Activated gamma-delta T cell treated with anti-CD3 and anti-CD28 coated beads, Interleukin-2, amount 50 U/mL, for 16 hours (primary cell): ENCODE measurements at places on chromosomes 2 and 18.
A peak's percentile ranks its signal among the peaks of the same experiment; 100 is the strongest.

- no peak for DNase-seq
Observed at GRCh38 chr18:10546557-10547300, 20.9 kb downstream of the NAPG start.

GRCh38 chr18:47549021-47549540 lies 297.6 kb upstream of the SKOR2 start:
- no peak for DNase-seq

DNA sequence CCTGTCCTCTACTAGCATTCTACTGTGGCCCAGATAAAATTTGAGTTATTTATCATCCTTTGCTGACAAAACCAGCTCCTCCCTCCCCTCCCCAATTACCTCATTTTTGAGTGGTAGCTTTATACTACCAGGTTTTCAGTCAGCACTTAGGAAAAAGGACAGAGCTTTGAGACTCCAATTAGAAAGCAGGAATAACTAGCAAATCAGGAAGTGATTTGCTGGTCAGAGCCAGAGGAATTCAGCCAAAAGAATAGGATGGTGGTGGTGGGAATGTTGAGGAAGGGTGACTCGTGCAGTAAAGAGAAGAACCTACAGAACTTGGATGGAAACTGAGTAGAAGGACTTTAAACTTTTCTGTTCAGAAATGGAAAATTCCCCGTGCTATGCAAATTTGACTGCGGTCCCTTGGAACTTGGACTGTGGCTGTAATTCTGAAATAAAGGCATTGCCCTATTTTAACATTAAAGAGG lies 3.7 kb downstream of the MYL12B start:
- DNase-seq, result no peak

DNA sequence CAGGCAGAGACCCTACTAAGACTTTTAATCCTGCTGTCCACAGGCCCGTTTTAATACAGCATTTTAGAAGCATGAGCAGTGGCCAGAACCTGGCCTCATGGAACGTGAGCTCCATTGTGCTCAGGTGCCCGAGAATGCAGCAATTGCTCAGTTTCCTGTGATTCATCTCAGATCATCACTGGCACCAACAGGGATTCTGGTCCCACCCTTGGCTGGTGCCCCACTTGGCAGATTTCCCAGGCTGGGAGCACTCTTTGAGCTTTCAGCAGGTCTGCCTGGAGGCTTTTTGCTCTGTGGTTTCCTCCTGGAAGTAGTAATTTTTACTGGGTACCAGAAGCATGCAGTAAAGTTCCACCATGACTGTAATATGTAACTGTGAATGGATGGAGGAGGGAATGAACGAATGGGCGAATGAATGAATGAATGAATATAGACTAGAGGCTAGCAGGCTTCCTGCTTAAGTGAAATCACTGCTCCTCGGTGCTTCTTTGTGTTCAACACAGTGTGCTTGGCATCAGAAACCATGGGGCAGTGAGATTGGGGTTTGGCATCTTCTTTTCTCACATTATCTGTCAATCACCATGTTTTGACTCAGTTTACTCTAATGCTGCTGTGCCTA lies 312.9 kb downstream of the PRKCE start:
- no peak for DNase-seq

- DNase-seq, result no peak
Observed at GRCh38 chr2:241617431-241618154, 19.4 kb downstream of the THAP4 start.

GRCh38 chr18:3251963-3252277 lies 4.3 kb downstream of the MYL12A start:
- DNase-seq, result no peak

GRCh38 chr2:228447266-228447915 lies 265.9 kb upstream of the SPHKAP start:
- no peak for DNase-seq

GRCh38 chr2:223727562-223727961 lies 109.8 kb downstream of the AP1S3 start:
- DNase-seq, result peak; percentile 5

- DNase-seq, result no peak
Observed at GRCh38 chr2:11930211-11930761, 183.9 kb downstream of the LPIN1 start.

DNA sequence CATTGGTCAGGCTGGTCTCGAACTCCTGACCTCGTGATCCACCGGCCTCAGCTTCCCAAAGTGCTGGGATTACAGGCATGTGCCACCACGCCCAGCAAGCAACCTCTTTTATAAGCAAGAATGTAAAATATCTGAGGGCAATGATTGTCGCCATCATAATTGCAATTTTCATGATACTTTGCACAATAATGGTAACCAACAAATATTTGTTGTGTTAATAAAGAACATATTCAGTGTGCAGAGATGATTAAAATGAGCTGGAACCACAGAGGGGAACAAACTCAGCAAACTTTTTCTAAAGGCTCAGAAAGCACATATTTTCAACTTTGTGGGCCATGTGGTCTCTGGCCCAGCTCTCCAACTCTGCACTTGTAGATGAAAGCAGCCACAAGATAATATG lies 115.2 kb upstream of the SIX2 start:
- no peak for DNase-seq

- DNase-seq, result no peak
Observed at GRCh38 chr2:20652673-20653575, 2.0 kb upstream of the HS1BP3 start.

GRCh38 chr2:238376884-238377391 lies 49.8 kb upstream of the ASB1 start:
- DNase-seq, result no peak

DNA sequence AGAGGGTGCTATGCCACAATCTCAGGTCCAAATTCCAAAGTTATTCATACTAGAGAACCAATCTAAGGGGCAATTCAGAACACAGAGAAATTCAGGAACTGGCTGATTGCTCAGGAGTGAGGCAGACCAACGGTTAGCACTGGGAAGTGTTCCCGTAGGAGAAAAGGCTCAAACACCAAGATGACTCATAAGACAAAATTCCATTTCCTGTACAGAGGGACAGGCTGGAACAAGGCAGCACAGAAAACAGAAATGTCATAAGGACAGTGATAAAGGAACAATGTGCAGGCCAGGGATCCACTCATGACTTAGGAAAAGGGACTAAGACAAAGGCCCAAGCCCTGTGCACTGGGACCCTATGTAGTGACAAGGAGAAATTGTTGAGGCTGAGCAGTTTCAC lies 54.2 kb downstream of the PDE1A start:
- DNase-seq, result no peak

DNA sequence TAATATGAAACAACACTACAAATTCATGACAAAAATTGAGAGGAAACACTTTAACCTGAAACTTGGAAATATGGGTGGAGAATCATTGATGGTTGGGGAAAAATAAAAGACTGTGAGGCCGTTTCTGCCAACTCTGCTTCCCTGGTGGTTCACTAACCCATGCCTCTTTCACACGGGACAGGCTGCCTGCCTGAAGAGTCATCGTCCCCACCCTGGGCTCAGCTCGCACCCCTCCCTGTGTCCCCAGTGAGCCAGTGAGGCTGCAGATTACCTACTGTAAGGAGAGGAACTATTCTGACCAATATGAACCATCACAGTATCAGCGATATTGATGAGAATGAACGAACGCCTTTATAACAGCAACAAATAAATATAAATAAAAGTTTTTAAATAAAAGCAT lies 357.8 kb upstream of the CDH20 start:
- no peak for DNase-seq

GRCh38 chr2:951224-952006 lies 766 bp downstream of the SNTG2 start:
- no peak for DNase-seq

GRCh38 chr2:21052044-21052443 lies 8.2 kb upstream of the APOB start:
- no peak for DNase-seq

GRCh38 chr2:170092436-170093060 lies 85.4 kb upstream of the MYO3B start:
- no peak for DNase-seq

GRCh38 chr18:49855711-49856415 lies 42.5 kb upstream of the ACAA2 start:
- DNase-seq, result no peak

GRCh38 chr2:184270660-184271059 lies 327.7 kb upstream of the ZNF804A start:
- no peak for DNase-seq

GRCh38 chr2:233130481-233131020 lies 70.4 kb downstream of the INPP5D start:
- no peak for DNase-seq

- no peak for DNase-seq
Observed at GRCh38 chr2:42792583-42793333, at the start of gene HAAO. Gene HAAO, minus strand, starts transcription at chr2:42792583. Its CDS starts 47 bp downstream, at chr2:42792536.

DNA sequence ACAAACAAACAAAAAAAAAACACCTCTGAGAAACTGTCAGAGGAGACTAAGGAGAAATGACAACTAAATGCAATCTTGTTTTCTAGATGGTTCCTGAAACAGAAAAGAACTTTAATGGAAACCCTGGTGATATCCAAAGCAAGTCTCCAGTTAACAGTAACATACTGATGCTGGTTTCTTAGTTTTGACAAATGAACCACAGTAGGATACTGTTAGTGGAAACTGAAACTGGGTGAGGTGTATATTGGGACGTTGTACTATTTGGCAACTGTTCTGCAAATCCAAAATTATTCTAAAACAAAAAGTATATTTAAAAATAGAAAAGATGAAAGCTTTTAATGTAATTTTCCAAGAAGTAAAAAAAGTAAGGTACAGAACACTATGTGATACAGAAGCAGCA lies 11.4 kb downstream of the SESTD1 start:
- DNase-seq, result no peak

DNA sequence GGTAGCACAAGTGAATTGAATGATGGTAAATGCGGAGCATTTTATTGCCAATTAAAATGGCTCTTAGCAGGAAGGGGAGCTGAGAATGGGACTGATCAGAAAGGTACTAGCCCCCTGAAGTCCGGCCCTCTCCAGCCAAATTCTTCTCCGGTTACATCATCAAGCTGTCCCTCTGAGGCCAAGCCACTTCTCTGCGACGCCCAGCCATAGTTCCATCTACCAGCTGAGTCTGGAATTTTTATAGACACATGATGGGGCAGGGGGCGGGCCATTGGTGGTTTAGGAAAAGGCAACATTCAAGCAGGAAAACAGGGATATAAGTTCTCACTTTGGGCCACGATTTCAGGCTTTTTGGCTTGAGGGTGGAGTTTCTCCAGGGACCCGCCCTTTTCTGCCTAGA lies 22.7 kb downstream of the RPRM start:
- DNase-seq, result no peak

GRCh38 chr2:150526827-150527226 lies 39.4 kb upstream of the RND3 start:
- no peak for DNase-seq

GRCh38 chr2:9139491-9140443 lies 66.8 kb upstream of the ASAP2 start:
- DNase-seq, result peak; percentile 28

- DNase-seq, result no peak
Observed at GRCh38 chr18:45106331-45106774, 425.7 kb downstream of the SETBP1 start.

DNA sequence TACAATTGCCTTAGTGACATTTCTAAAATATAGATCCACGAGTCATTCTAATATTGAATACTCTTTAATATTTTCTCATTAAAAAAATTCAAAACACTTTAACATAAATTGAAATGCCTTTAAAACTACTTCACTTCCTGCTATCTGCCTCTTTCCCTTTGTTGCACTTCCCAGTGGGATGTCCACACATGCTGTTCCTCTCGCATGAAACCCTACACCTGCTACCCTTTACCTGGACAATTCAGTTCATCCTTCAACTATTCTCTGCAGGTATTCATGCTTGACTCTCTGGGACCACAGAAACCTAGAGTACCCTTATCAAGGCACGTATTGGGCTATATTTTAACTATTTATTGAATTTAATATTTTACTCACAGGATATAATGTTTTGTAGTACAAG lies 373.3 kb upstream of the GALNT5 start:
- no peak for DNase-seq
